Naive B cell (primary cell): ENCODE measurements at places on chromosomes 7 and 10. TPM values are rescaled to one million over a fixed set of nuclear protein-coding genes. Genes with fewer than 3 reads are reported as not detected.

The NPY4R2 gene
- not detected for polyA plus RNA-seq

The MRC1 gene
- not detected for polyA plus RNA-seq

The STEAP1B gene
- polyA plus RNA-seq: 33.4 TPM

The UCMA gene
- not detected for polyA plus RNA-seq

The OPN4 gene
- polyA plus RNA-seq: not detected

The SRGN gene
- polyA plus RNA-seq: 29.4 TPM

The SEPTIN14 gene
- not detected for polyA plus RNA-seq

The WNT2 gene
- polyA plus RNA-seq: not detected

The ADCYAP1R1 gene
- polyA plus RNA-seq: not detected

The VIPR2 gene
- polyA plus RNA-seq: not detected

The IFIT2 gene
- polyA plus RNA-seq: 10.1 TPM

The AMZ1 gene
- 1.4 TPM for polyA plus RNA-seq

The PRLHR gene
- polyA plus RNA-seq: not detected

The CYP17A1 gene
- polyA plus RNA-seq: not detected

The SEMA3C gene
- polyA plus RNA-seq: not detected

The SPDYE2B gene
- 0.43 TPM for polyA plus RNA-seq

The STK31 gene
- not detected for polyA plus RNA-seq

The PLEKHS1 gene
- polyA plus RNA-seq: not detected

The FGL2 gene
- polyA plus RNA-seq: 6.9 TPM

The SH3PXD2A gene
- polyA plus RNA-seq: not detected

The FAM13C gene
- not detected for polyA plus RNA-seq

The RGR gene
- polyA plus RNA-seq: not detected

The GRID2IP gene
- not detected for polyA plus RNA-seq

The AEBP1 gene
- 18.5 TPM for polyA plus RNA-seq

The PLXDC2 gene
- 0.48 TPM for polyA plus RNA-seq

The SPDYE8 gene
- polyA plus RNA-seq: not detected

The SVIL gene
- polyA plus RNA-seq: not detected

The RAMP3 gene
- not detected for polyA plus RNA-seq

The STN1 gene
- polyA plus RNA-seq: 34.0 TPM

The SFMBT2 gene
- 1.2 TPM for polyA plus RNA-seq

The OR2A42 gene
- not detected for polyA plus RNA-seq

The ANKRD30A gene
- polyA plus RNA-seq: not detected

The MMD2 gene
- polyA plus RNA-seq: not detected

The ASZ1 gene
- not detected for polyA plus RNA-seq

The FAM53B gene
- polyA plus RNA-seq: 33.1 TPM

The NKX2-3 gene
- not detected for polyA plus RNA-seq

The GPC2 gene
- polyA plus RNA-seq: 0.23 TPM

The CDK14 gene
- 42.9 TPM for polyA plus RNA-seq

The PDCD11 gene
- polyA plus RNA-seq: 9.0 TPM

The AGAP5 gene
- polyA plus RNA-seq: not detected

The KDM7A gene
- polyA plus RNA-seq: 9.8 TPM

The NOS3 gene
- polyA plus RNA-seq: 1.2 TPM

The LOXL4 gene
- polyA plus RNA-seq: 0.44 TPM

The NUTM2B gene
- not detected for polyA plus RNA-seq

The VAX1 gene
- not detected for polyA plus RNA-seq

The SFRP5 gene
- polyA plus RNA-seq: not detected

The CYP26C1 gene
- 0.10 TPM for polyA plus RNA-seq

The CNPY1 gene
- not detected for polyA plus RNA-seq

The HOXA13 gene
- not detected for polyA plus RNA-seq

The BAZ1B gene
- polyA plus RNA-seq: 8.6 TPM

The UBTD1 gene
- polyA plus RNA-seq: 1.0 TPM
